BJ (cell line): ENCODE measurements at places on chromosomes 1 and 21. TPM values are rescaled to one million over a fixed set of nuclear protein-coding genes. Genes with fewer than 3 reads are reported as not detected.
A peak's percentile ranks its signal among the peaks of the same experiment; 100 is the strongest.

Gene FAM78B
- polyA plus RNA-seq = 0.09 and 0.25 TPM in 2 replicates

Gene DDAH1
- polyA plus RNA-seq = 244 and 286 TPM in 2 replicates

Gene RPE65
- not detected in 2 replicates for polyA plus RNA-seq

Gene RIPPLY3
- polyA plus RNA-seq = 0.22 and 0.23 TPM in 2 replicates

Gene FAM20B
- 30.0 and 36.2 TPM in 2 replicates for polyA plus RNA-seq

Gene ADAMTS4
- 0.99 and 1.3 TPM in 2 replicates for polyA plus RNA-seq

Gene LAX1
- 0.02 TPM in 1 of 2 replicates, not detected in the other for polyA plus RNA-seq

Gene LAMC2
- polyA plus RNA-seq = 0.70 and 0.96 TPM in 2 replicates

Gene C1orf141
- not detected in 2 replicates for polyA plus RNA-seq

Gene HTR1D
- 0.06 and 0.07 TPM in 2 replicates for polyA plus RNA-seq

Gene COL16A1
- polyA plus RNA-seq = 88.3 and 123 TPM in 2 replicates

Gene TMPRSS2
- polyA plus RNA-seq = not detected in 2 replicates

- no peak for DNase-seq
Measured at GRCh38 chr1:114314098-114314497, 160.4 kb upstream of the SYT6 start.

DNA sequence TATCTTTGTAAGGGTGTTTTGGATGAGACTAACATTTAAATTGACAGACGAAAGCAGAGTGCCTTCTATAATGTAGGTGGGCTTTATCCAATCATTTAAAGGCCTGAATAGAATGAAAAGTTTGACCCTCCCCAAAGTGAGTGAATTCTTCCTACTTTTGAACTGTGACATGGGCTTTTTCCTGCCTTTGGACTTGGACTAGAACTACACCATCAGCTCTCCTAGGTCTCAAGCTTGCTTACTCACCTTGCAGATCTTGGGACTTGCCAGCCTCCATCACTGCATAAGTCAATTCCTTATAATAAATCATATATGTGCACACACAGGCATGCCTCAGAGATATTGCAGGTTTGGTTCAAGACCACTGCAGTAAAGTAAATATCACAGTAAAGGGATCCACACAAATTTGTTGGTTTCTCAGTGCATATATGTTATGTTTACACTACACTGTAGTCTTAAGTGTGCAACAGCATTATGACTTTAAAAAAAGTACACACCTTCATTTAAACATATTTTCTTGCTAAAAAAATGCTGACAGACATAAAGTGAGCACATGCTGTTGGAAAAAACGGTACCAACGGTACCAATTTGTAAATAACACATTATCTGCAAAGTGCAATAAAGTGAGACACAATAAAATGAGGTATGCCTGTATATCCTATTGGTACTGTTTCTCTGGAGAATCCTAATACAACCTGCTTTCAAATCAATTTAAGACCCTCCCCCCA lies 51.6 kb upstream of the ATF3 start:
- DNase-seq = no peak

- no peak for DNase-seq
Measured at GRCh38 chr21:21734088-21734487, 735.9 kb downstream of the NCAM2 start.

DNA sequence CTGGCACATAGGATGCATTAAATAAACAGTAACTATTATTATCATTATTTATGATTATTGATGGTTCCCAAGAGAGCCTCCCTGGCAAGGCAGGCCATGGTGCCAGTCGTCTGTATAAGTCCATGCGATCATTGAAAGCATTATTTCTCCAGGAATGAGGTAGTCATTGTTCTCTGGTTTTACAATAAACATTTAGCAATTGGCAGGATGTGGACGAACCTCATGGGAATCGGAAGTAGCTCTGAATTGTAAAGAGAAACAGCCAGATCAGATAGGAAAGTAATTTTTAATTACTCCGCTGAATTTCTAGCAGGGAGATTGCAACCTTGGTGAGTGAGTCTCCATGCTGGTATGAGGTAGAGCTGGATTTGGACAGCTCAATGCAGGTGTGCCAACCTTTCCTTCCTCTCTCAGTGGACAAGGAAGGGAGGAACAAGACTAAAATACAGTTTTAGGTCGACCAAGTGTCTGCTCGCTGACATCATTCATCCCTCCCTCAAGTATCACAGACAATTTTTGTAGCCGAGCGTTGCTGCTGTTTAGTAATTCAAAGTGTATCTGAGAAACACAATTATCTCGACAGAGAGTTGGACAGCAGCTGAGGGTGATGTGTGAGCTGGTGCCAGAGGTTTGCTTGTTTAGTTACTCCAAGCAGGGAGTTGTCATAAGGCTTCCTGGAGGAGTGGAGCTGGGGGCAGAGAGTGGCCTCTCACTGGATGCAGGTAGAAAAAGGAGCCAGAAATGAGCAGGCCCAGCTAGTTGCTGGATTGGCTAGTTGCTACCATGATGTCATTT lies 250.8 kb downstream of the KCNJ6 start:
- no peak for DNase-seq

GRCh38 chr1:12541274-12542137 lies 76.5 kb downstream of the DHRS3 start:
- no peak for DNase-seq

DNA sequence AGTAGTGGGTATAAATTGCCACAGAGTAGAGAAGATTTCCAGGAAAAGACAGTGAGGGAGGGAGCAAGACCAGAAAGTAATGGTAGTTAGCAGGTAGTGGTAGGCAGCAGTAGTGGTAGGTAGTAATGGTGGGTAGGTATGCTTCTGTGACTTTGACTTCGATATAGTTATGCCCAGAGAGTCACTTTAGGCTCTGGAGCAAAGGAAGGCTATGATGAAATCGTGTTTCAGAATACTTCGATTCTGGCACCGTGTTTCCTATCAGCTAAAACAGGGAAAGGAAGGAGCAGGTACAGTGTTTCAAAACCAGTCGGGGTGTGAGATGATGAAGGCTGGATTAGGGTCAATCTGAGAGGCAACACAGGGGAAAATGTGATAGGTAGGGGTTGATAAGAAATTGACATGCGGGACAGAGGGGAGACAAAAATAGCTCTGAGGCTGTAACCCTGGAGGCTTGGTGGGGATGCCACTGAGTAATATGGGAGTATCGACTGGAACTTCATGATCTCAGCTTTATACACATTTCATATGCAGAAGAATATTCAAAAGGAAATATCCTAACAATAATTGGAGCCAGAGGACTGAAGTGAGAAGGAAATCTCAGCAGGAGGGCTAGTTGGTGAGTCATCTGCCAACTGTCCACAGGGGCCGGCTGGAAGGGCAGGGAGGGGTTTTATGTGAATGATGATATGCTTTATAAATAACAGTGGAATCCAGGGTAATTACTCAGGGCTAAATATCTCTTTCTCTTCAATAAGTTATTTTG lies 25.2 kb upstream of the TRIM45 start:
- peak; percentile 83 for DNase-seq

DNA sequence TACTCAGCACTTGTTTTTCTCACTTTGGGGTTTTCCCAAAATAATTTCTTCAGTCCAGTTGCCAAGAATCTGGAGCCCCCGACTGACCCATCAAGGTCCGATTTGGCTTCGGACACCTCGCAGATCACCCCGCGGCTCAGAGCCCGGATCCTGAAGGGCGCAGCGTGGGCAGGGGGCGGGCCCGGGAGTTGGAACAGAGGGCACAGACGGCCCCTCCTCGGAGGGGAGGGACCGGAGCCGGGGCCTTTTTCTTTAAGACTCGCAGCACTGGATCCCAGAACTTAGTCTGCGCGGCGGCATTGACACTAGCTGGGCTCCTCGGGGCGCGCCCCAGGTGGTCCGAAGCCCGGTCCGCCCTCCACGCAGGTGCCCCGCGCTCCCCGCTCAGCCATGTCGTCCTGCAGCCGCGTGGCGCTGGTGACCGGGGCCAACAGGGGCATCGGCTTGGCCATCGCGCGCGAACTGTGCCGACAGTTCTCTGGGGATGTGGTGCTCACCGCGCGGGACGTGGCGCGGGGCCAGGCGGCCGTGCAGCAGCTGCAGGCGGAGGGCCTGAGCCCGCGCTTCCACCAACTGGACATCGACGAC lies at the start of gene CBR3:
Gene CBR3, plus strand, starts transcription at position 277 of the 588 bp plus-strand sequence. Its CDS starts 114 bp downstream, at position 391.
- peak; percentile 19 for DNase-seq

- no peak for DNase-seq
Measured at GRCh38 chr21:20902998-20903397, 95.2 kb upstream of the NCAM2 start.

DNA sequence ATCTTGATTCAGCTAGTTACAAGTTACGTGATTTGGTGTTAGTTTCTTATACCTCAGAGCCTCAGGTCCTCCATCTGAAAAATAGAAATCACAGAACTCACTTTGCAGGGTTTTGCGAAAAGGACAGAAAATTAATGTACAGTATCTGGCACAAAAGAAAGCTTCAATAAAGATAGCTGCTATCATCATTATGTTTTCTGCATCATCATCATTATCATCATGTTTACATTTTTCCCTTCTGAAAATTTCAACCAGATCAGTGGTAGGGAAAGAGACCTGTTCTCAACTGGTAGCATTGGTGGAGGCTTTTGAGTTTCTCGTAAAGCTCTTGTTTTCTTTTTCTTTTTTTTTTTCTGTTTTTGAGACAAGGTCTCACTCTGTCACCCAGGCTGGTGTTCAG lies 174.7 kb upstream of the PBX1 start:
- no peak for DNase-seq

- no peak for DNase-seq
Measured at GRCh38 chr1:112840631-112841624, 115.1 kb downstream of the SLC16A1 start.

- DNase-seq = no peak
Measured at GRCh38 chr1:18239671-18240070, 132.1 kb downstream of the IGSF21 start.

- DNase-seq = peak; percentile 39
Measured at GRCh38 chr1:171267391-171267790, 19.1 kb downstream of the FMO1 start.

GRCh38 chr1:171245458-171246064 lies 2.7 kb upstream of the FMO1 start:
- no peak for DNase-seq

DNA sequence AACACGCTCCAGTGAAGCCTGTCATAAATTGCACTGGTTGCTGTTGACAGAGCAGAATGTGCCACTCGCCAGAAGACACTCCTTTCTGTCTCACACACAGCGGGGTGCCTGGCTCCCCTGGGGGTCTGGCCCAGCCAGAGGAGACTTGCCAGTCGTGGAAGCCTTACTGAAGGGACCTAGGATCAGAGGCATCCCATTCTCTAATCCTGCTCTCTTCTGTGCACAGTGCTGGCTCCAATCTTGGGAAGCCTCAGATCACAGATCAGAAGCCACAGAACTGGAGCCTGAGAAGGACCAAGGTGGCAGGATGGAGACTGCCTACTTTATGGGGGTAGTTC lies 1.4 kb downstream of the SLC9A1 start:
- DNase-seq = no peak

DNA sequence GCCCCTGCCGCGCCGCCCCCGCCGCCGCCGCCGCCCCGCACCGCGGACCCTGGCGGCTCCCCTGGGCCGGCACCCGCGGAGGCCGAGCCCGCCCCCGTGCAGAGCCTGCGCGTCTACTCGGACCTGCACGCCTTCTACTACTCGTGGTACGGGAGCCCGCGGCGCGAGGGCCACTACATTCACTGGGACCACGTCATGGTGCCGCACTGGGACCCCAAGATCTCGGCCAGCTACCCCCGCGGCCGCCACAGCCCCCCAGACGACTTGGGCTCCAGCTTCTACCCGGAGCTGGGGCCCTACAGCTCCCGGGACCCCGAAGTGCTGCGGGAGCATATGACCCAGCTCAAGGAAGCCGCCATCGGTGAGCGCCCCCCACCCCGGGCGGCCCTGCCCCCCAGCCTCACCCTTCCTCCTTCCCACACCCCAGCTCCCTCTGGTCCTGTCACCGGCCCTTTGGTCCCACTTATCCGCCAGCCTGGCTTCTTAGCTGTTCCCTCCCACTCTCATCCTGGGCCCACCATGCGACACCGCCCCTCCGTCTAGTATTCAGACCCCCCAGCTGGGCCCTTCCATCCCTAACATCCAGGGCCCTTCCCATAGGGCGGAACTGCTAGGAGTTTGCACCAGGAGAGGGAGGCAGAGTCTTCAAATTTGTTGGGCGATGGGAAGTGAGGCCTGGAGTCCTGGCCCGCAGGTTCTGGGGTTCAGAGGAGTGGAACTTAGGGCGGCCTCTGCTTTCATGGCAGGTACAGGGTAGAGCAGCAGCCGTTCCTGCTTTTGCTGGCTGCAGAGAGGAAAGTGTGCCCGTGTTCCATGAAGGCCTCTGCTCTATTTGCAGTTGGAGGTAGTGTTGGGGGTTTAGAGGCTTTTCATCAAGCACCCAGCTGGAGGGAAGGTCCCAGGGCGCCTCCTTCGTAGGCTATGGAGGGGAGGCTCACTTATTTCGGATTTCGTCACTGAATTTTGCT lies 1.0 kb downstream of the MANEAL start:
- no peak for DNase-seq
